ENCODE measurements at places on chromosomes 13 and 19. TPM values are rescaled to one million over a fixed set of nuclear protein-coding genes. Genes with fewer than 3 reads are reported as not detected.
A peak's percentile ranks its signal among the peaks of the same experiment; 100 is the strongest.

ZNF729 gene
- not detected for total RNA-seq

RNF17 gene
- total RNA-seq: not detected

- DNase-seq: peak; percentile 85
These were observed at the start of gene SLITRK5 for GRCh38 chr13:87671031-87671752. Gene SLITRK5 (plus strand): TSS chr13:87671371. CDS start chr13:87675389, 4,018 bp downstream.

ANGPTL8 gene
- total RNA-seq: not detected

DNA sequence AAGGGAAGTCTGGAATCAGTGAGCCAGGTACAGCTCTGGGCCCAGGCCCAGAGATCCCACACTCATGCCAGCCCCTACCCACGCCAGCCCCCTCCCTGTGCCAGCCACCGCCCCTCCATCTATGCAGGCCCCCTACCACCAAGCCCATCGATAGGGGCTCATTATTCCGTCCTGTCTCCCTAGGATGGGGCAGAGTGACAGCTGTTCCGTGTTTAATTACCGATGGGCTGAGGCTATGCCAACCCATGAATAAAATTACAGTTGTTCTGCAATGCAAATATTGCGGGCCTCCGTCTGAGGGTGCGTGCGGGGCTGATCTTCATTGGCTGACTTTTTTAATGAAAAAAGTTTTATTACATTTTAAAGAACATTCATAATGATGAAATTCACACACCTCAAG is 35.6 kb upstream of the PEPD start:
- no peak for DNase-seq

GJB2 gene
- total RNA-seq: not detected

GRCh38 chr19:1616875-1617274 is 11.6 kb upstream of the UQCR11 start:
- no peak for DNase-seq

DNA sequence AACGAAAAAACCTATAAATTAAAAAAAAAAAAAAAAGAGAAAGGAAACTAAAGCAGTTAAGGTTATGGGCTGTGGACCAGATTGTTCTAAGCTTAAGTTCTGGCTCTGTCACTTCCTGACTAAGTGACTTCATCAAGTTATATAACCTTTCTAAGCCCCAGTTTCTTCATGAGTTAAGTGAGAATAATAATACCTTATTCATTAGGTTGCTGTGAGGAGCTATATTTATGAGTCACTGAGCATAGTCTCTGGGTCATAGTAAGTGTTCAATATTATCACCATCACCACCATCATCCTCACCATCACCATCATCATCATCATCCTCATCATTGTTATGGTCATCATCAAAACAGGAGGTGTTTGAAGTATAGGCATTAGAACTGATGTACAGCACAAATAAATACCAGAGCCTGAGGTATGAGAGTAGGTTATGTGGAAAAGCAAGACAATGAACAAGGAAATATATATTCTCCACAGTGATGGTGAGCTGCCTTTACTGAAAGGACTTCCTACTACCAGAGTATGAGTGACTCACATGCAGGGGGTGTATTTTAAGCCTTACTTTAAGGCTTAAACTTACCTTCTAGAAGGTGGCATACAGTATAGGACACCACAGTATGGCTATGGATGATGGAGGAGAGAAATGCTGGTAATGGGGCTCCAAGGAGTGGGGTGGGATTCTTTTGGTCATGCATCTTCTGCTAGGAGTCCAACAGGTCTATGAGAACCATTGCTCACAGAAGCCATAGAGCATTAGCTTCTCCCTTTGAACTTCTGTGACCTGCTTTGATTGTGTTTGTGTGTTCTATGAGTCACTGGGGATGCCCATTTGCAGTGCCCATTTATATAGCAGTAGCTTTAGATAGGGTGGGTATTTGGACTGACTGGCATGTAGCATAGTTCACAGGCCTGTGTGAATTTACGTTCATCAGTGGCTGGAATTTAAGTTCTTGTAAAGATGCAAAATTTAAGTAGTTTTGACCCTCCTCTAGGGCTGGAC is 104.4 kb downstream of the KLF5 start:
- DNase-seq: no peak

ZNF460 gene
- 33.7 TPM for total RNA-seq

- no peak for DNase-seq
These were observed 394.7 kb upstream of the KLHL1 start for GRCh38 chr13:70502944-70503343.

- no peak for DNase-seq
These were observed 1430.7 kb upstream of the PCDH20 start for GRCh38 chr13:62846302-62846701.

TUBA3C gene
- total RNA-seq: 0.72 TPM

DNA sequence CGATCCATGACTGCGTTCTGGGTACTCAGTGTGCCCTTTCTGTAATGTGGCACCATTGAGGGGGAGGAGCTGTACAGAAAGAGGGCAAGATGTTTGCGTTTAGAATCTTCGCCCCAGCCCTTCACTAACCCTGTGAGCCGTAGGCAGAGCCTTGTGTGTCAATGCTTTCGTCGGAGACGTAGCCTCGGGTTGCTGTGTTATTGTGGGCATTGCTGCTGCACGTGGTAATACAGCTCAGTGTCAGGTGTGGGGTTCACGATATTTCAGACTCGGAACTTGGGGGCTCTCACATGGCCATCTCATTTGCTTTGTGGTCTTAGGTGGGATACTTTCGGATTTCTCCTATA is 6.1 kb downstream of the RPS9 start:
- DNase-seq: no peak

- no peak for DNase-seq
These were observed 60.4 kb downstream of the SLITRK6 start for GRCh38 chr13:85738696-85739320.

DNA sequence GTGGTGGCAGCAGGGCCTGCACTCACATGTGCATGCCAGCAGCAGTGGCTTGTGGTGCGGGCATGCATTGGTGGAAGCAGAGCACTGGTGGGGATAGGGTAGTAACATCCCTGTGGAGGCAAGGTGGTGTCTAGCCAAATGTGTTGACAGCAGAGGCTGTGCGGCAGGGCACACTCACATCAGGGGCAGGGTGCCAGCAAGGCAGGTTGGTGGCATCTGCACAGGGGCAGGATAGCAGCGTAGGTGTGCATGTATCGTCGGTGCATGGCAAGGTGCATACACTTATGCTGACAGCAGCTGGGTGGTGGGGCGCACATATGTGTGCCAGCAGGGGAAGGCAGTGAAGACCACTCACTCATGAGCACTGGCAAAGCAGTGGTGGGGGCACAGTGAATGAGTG is 211.5 kb upstream of the CSNK1A1L start:
- DNase-seq: no peak

DNA sequence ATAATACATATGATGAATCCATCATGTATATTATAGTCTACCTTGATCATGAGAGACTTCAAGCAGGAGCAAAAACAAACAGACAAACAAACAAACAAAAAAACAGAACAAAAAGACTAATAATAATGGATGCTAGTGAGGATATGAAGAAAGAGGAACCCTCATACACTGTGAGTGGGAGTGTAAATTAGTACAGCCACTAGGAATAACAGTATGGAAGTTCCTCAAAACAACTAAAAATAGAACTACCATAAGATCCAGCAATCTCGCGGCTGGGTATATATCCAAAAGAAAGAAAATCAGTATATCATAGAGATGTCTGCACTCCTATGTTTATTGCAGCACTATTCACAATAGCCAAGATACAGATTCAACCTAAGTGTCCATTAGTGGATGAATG is 7.0 kb upstream of the DLEU7 start:
- no peak for DNase-seq

ZNF586 gene
- 9.4 TPM for total RNA-seq

SERPINE3 gene
- total RNA-seq: not detected

- DNase-seq: peak; percentile 38
These were observed 5.0 kb upstream of the ADM5 start for GRCh38 chr19:49684251-49684982.

GRCh38 chr19:10502524-10503001 is 593 bp downstream of the KEAP1 start:
- peak; percentile 58 for DNase-seq

GRCh38 chr13:61944329-61944929 is 528.8 kb upstream of the PCDH20 start:
- no peak for DNase-seq

IGFL4 gene
- 0.21 TPM for total RNA-seq

MIER2 gene
- 8.2 TPM for total RNA-seq

GRCh38 chr13:65555962-65556361 is 1674.2 kb downstream of the PCDH9 start:
- DNase-seq: no peak

CEBPA gene
- 2.5 TPM for total RNA-seq

GRCh38 chr13:96100457-96101220 is 10.7 kb downstream of the HS6ST3 start:
- DNase-seq: no peak

DNA sequence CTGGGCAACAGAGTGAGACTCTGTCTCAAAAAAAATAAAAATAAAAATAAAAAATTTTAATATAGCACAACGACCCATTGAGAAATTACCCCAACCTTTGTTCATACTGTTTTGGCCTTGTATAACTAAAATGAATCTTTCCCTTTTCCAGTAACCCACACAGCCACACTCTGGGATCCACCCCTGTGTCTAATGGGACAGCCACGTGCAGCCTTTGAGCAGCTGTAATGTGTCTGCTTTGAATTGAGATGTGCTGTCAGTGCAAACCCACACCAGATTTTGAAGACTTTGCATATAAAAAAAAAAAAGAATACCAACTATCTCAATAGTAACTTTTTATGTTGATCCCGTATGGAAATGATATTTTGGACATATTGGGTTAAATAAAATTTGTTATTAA is 112.7 kb upstream of the UBL3 start:
- no peak for DNase-seq

GRCh38 chr13:50843257-50844083 is at the start of gene DLEU7:
Gene DLEU7 (minus strand): TSS chr13:50843692. CDS start chr13:50843646, 46 bp downstream.
- DNase-seq: no peak

DNA sequence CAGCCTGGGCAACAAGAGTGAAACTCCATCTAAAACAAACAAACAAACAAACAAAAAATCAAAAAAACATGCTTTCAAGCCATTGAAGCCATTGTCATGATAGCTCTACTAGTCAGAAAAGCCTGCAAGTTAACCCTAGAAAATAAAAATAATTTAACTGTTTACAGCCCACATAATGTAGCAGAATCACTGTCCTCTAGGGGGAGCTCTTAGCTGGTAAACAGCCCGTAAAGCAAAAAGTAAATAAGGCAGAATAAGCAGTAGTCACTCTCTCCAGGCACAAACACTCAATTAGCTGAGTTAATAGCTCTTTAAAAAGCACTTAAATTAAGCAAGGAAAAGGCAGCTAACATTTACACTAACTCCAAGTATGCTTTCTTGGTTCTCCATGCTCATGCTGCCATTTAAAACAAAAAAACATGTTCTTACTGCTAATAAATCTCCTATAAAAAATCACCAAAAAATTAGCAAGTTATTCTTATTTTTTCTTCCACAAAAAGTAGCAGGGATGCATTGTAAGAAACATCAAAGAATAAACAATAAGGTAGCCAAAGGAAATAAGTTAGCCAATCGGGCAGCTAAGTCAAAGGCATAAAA is 11.3 kb downstream of the LILRB4 start:
- DNase-seq: peak; percentile 59

GRCh38 chr13:33862016-33862415 is 44.1 kb downstream of the RFC3 start:
- DNase-seq: no peak

DNA sequence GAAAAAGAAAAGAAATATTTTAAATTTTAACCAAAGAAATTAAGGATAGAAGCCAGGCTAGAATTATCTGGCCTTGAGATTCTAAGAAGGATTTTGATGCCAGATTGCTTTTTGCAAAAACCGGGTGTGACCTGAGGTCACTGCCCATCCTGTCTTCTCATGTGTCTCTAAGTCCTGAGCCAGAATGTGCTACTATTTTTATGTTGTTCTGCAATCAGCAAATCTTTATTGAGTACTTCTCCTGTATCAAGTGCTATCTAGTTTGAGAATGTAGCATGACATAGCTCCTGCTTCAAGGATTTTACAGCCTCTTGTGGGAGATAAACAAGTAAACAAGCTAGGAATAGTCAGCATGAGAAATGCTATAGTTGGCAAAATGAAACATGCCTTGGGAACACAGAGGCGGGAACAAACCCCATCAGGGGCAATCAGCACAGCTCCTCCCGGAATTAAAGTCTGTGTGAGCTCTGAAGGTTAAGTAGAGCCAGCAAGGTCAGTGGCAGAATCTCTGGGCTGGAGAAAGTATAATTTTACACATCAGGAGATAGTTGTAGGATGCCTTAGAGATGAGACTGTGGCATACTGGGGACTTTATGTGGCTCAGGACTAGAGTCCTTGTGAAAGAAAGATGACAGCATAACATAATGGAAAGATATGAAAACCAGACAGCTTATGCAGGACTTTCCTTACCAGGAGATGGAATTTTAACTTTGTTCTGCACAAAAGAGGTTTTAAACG is 899.5 kb upstream of the SLC10A2 start:
- DNase-seq: no peak

GRCh38 chr13:110546926-110547325 is 14.6 kb downstream of the RAB20 start:
- no peak for DNase-seq

GRCh38 chr13:99916366-99917103 is 55.0 kb downstream of the ZIC5 start:
- DNase-seq: peak; percentile 87

SCEL gene
- not detected for total RNA-seq

CCDC70 gene
- not detected for total RNA-seq

FBXO27 gene
- 1.0 TPM for total RNA-seq

CCDC194 gene
- total RNA-seq: not detected

GRCh38 chr13:24160458-24161009 is at the start of gene SPATA13:
Gene SPATA13 (plus strand): TSS chr13:24160720. CDS start chr13:24222930, 62,210 bp downstream.
- DNase-seq: peak; percentile 91

DNA sequence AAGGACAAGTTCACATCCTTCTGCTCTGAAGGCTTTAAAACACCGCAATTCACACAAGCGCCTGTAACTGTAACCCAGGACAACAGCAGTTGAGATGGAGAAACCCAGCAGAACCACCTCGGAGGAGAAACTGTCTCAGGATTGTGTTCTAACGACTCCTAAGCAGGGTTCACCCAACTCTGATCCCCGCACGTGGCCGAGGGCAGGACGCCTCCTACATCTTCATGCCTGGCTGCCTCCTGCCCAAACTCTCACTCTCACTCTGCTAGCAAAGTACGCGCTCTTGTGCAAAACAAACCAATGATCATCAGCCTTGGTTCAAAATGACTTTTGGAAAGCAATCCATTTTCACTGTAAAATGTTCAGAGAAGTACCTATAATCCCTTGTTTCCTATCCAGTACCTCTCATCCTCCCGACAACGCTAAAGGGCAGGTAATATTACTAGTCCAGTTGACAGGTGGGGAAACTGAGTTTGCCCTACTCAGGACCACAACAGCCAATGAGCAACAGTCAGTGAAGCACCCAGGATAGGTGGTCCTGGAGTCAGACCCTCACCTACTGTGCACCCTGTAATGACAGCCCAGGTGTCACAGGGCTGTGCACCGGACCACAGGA is 25.6 kb downstream of the EPS15L1 start:
- no peak for DNase-seq

GRCh38 chr19:15195371-15196334 is 5.1 kb downstream of the NOTCH3 start:
- peak; percentile 21 for DNase-seq

PPM1N gene
- 1.9 TPM for total RNA-seq

DNA sequence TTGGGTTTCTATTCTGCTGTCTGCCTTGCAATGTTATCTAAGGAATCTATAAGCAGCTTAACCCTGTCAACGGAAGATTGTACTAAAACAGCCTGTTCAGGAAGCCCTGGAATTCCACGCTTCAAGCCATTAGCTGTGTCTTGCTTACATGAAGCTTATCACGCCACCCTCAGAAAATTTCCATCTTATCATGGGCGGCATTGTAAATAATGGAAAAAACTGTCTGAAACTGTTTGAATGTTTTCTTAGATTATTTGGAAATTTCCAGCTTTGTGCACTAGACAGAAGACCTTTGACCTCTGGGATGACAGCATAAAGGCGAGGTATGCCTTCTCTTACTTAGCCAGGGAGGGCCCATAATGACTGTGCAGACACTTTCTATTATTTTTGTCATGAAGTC is 319.7 kb downstream of the KCNRG start:
- DNase-seq: no peak
